ENCODE measurements at places on chromosomes 11 and 22.

DNA sequence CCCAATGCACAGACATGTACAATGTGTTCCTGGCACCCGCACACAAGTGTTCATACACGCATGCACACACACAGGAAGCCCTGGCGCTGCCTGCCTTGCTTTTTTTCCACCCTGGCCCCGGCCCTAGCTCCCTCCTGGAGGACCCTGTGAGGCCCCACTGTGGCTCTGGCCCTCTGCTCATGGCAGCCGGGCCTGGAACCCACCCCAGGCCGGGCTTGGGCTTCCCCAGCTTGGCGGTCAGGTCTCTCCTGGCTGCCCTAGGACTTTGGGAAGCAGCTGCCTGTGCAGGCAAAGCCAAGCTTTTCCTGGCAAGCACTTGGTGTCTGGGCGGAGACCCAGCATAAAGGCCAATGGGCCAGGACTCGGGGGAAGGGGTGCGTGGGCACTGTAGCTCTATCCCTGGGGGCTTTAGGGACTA is 30.5 kb downstream of the CD82 start:
- no peak for DNase-seq

DNA sequence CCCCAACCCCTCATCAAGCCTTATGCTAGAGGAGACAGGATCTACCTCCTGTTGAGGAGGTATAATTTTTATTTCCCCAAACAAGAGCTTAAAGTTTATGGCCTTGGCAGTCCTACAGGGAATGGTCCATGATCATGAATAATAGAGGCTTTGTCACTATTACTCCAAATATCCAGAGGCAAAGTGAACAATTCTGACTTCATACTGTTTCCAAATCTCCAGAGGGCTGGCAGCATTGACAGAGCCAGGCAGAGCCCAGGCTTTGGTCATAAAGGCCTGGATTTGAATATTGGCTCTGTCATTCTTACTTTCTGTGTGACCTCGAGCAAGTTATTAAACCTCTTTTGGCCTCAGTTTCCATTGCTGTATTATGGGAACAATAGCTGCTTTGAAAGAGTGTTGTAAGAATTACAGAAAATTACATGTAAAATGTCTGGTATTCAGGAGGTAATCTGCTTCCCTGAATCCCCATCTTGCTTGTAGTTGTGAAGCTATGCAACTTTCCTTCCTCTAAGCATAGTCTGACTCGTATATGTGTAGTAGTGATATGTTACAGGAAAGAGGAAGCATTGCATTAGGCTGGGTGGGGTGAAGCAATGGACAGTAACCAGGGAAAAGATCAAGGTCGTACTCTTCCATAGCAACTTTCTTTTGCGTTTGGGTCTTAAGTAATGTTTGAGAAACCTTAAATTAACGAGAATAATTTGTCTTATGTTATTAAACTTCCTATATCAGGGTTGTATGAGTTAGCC is 88.8 kb downstream of the CD44 start:
- DNase-seq, result no peak

- no peak for DNase-seq
These were observed 30.4 kb upstream of the CREB3L1 start for GRCh38 chr11:46247090-46247489.

- DNase-seq, result no peak
These were observed 77.6 kb downstream of the MYO7A start for GRCh38 chr11:77205467-77206263.

GRCh38 chr11:97471480-97471879 is 1081.7 kb downstream of the JRKL start:
- no peak for DNase-seq

GRCh38 chr11:7495882-7496551 is 10.7 kb downstream of the OLFML1 start:
- no peak for DNase-seq

DNA sequence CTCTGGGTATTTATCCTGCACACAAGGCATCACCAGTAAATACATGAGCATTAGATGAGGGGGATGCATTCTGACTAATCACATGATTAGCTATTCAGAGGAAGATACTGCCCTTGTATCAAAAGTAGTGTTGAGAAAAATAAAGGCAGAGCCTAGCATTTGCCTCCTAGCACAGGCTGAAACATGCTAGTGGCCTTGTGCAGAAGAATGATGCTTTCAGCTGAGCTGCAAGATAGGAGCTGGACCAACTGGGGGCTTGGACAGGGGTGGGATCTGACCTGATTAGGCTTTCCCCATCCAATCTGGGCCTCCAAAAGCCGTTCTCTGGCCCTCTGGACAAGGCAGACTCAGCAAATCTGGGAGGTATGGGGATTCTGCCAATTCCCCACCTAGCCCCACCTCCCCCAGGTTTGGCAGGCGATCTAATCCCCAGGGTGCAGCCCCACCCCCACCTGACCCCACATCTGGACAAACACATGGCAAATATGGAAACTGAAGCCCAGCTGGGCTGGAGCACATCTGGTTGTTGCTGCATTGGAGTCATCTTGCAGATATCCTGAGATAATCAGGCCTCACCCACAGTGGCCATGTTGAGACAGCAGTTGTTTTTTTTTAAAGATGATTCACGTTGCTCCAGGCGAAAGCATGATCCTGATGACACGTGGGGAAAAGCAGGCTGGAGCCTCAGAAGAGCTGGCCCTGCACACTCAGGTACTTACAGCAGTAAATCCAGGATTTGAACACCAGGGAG is 4.4 kb upstream of the MISFA start:
- no peak for DNase-seq

DNA sequence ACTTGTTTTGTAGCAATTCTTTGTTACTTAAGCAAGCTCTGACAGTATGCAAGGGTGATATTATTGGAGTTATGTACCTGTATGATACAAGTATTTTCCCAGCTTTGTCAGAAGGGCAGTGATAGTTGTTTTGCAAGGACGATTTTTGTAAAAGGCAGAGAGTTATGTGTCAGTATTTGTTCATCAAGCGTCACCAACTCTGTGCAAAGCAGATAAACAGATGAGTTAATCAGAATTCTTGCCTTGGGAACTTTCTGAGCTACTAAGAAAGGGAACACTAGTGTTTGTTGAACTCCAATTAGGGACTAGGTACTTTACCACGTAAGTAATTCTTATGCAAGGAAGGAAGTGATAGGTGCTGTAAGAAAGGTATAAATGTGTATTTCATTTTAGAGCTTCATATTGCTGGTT is 1.4 kb downstream of the USP47 start:
- DNase-seq, result peak; percentile 36

- no peak for DNase-seq
These were observed 537.4 kb downstream of the TMEM135 start for GRCh38 chr11:87575088-87575487.

DNA sequence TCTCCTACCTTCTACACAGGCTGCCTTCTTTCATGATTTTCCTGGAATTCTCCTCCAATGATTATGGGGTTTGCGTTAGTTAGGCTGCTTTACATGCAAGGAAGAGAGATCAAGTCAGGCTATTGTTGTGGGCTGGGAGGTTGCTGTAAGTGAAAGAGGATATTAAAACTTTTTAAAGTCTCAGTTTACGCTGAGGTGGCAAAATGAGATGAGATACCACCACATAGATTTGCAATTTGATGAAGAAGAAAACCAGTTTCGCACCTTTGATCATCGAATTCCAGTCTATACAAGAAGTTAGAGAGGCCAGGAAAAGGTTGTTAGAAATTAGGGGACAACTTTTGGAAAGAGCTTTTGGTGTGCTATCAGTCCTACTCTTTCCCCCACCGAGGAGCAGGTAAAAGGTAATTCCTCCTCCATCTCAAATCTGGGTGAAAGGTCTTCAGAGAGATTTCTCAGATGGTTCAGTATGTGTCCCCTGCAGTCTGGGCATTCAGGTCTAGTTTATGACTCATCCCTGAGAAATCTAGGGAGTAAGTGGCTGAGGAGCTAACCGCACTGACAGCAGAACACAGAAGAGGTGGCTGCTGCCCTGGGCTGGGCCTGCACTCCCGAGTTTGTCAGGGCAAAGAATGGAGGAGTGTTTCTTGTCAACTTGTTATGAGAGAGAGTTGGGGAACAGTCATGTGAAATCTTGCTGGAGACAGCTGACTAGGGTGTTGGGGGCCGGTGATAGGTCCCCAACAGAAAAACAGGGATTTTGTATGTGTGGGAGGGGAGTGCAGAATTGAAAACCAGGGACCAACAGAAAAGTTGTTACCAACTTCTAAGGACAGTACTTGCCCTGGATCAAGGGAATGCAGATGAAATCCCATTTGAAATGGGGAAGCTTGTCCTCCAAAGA is 34.7 kb downstream of the CCDC83 start:
- no peak for DNase-seq

GRCh38 chr11:73141031-73141308 is 1.1 kb downstream of the FCHSD2 start:
- peak; percentile 9 for DNase-seq

GRCh38 chr11:95919514-95919913 is 4.4 kb downstream of the MTMR2 start:
- DNase-seq, result no peak

GRCh38 chr11:95577716-95578460 is 211.7 kb downstream of the FAM76B start:
- no peak for DNase-seq

DNA sequence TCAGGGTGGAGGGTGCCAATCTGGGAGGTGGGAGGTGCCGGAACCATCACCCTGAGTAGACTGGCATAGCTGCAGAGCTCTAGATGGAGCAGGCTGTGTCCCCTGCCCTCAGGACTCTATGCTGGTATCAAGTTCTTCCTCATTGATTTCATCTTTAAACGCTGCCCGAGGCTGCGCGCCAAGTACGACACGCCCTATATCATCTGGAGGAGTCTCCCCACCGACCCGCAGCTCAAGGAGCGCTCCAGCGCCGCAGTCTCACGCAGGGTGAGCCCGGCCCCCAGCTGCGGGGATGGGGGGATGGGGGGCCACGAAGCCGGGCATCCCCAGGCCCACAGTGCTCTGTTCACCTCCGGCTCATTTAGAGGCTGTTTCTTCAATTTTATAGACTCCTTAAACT is 52.5 kb downstream of the GRAMD4 start:
- no peak for DNase-seq

DNA sequence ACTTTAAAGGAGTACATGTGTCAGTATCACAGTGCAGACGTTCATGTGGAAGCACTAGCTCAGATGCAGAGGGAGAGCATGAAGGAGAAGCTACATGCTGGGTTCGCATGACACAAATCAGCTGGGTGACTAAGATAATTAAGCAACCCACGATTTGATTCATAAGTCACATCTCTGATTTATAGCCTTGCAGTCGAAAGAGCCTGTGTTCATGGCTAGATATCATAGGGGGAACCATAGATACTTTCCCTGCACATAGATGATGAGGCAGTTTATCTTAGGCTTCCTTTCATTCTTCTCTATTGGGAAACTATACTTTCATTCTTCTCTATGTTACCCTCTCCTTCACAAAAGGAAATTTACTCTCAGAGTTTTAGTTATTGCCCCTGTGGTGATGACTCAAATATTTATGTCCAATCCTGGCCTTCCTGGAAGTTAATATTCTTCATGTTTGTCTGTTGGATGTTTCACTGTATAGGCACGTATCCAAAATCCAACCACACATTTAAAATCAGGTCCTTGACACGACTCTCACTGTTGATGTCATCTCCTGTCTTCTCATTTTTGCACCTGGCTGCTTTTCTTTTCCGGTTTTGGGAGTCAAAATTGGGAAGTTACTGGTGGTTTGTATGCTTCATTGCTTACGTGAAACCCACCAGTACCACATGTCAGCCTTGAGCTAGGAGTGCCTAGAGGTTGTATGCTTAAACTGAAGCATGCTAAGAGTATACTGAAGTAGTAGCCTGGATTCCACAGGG is 56.3 kb upstream of the SLC5A12 start:
- no peak for DNase-seq

GRCh38 chr22:43308060-43308830 is 34.9 kb downstream of the SCUBE1 start:
- DNase-seq, result no peak

GRCh38 chr11:68053117-68053516 is 14.3 kb downstream of the TCIRG1 start:
- no peak for DNase-seq

GRCh38 chr11:65491163-65491465 is 7.7 kb upstream of the MALAT1 start:
- no peak for DNase-seq

DNA sequence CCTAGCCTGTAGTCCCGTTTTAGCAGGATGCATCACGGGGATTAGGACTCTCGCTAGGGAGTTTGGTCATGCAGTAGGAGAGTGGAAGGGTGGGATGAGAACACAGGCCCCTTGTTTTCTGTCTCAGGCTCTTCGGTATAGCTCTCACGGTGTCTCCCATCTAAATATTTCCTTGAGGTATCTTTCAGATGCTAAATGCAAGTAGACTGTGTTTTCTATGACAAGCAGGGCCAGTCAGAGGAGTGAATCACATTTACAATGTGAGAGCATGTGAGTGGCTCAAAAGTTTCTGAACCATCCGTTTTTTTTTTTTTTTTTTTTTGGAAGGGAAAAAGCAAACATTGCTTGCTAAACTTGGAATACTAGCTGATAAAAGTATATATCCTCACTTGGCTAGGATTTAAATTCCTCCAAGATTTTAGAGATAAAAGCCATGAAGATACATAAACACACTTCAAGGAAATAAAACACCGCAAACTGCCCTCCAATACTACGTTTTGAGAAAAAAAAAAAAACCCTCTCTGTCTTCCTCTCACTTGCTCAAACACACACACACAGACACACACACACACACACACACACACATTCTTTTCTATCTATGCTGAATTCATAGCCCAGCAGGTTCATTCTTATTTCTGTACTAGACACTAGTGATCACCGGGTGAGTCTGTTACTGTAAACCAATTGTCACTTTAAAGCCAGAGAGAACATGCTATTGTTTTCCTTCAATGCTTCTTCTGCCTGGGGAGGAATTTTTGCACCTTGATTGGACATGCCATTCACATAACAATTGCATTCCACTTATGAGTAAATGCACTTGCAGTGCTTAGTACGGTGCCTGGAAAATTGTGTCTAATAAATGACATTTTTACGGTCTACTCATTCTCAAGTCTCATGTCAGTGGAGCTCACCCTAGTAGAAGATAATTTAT is 224.6 kb upstream of the CCDC90B start:
- no peak for DNase-seq

DNA sequence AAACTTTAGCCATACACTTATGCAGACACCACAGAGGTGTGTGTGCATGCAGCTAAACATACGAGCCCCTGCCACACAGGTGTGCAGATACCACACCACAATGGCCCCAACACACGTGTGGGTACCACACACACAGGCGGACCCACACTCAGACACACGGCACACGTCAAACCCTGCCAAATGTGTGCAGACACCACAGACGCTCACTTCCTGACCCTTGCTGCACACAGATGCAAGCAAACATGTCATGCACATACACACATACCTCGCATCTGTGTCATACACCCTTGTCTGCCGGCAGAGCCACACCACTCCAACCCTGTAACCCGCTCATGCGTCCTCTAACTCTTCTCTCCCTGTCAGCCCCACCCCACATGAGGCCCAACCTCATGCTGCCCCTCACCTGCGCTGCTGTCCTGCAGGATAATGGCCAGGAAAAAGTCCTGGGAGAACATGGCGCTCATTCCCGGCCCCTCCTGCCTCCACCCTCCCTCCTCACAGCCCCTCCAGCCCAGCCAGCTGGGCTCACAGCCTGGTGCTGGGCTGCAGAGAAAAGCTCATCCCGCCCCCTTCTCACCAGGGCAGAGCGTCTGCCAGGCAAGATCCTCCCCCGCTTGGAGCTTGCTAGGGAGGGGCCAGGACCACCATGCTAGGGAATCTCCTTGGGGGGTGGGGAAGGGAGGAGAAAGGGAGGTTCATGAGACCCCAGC is 14.2 kb downstream of the SMPD1 start:
- no peak for DNase-seq
